ENCODE measurements at places on chromosomes 4 and X. TPM values are rescaled to one million over a fixed set of nuclear protein-coding genes. Genes with fewer than 3 reads are reported as not detected.

GRCh38 chr4:141246683-141247429 is 26.2 kb downstream of the ZNF330 start:
- no peak for DNase-seq
- peaks cover 4% of the 10 kb centered on the region for H3K27me3 ChIP-seq
- H3K27ac ChIP-seq: no peak overlapping the region
- H3K4me3 ChIP-seq: no peak overlapping the region

The HSD17B13 gene
- not detected for total RNA-seq

- no peak overlapping the region for H3K27ac ChIP-seq
- H3K27me3 ChIP-seq: no peaks in the 10 kb centered on the region
- no peaks in the 10 kb centered on the region for H3K4me1 ChIP-seq
- H3K36me3 ChIP-seq: no peaks in the 10 kb centered on the region
Measured at GRCh38 chrX:128581615-128582014, 529.4 kb upstream of the ACTRT1 start.

The GPR173 gene
- total RNA-seq: 0.70 TPM

The MUC7 gene
- not detected for total RNA-seq

DNA sequence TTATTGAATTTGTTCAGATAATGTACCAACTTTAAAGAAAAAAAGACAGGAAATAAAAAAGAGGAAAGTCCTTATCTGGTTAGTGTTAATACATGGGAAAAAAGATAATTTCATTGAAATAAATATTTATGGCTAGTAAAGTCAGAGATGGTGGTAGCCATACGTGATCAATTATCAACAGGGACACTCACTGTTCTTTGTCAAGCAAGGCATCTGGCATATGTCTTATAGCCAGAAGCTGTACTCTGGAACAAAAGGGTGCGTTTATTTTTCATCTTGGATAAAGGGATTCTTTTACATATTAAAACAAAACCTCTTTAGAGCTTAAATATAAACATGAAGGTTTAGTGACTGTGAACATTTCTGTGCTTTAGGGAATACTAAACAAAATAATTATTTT is 26.7 kb downstream of the HDX start:
- no peaks in the 10 kb centered on the region for H3K36me3 ChIP-seq
- no peak for DNase-seq
- H3K27me3 ChIP-seq: no peaks in the 10 kb centered on the region
- no peak overlapping the region for H3K27ac ChIP-seq
- H3K4me1 ChIP-seq: no peaks in the 10 kb centered on the region

DNA sequence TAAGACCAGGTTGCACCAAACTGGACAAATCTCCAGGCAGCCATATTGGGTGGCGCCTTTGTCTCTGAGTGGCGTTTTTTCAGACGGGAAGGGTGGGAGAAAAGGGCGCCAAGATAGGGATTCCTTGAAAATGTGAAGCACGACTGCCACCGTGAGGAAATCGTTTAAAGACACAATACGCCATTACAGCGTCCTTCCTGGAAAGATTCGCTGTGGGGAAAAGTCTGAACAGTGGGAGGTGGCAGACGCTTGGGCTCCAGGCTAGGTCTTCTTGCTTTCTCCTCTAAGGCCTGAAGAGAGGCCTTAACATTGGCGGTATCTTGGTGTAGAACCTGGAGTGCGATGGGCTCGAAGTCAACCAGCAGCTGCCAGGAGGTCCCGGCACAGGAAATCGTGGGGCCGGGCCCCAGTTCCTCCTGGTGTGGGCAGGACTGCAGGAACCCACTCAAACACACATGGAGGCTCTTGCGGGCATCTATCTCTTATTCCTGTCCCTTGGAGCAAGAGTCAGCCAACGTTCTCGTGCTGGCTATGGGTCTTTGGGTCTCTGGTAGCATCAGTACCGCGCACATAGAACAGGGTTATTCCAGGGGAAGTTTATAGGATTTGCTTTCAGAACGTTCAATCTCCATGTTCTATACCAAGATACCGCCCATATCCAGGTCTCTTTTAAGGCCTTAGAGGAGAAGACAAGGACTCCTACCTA is 208.8 kb downstream of the OR13H1 start:
- H3K36me3 ChIP-seq: no peaks in the 10 kb centered on the region
- no peak overlapping the region for H3K4me3 ChIP-seq
- H3K4me1 ChIP-seq: no peaks in the 10 kb centered on the region
- no peaks in the 10 kb centered on the region for H3K27me3 ChIP-seq

GRCh38 chr4:77015390-77015789 is 60.4 kb downstream of the CCNI start:
- H3K4me3 ChIP-seq: no peak overlapping the region
- no peak overlapping the region for H3K27ac ChIP-seq
- H3K4me1 ChIP-seq: peaks cover 35% of the 10 kb centered on the region
- H3K36me3 ChIP-seq: peaks cover 49% of the 10 kb centered on the region
- no peak for DNase-seq

The MND1 gene
- total RNA-seq: 50.0 TPM

- no peaks in the 10 kb centered on the region for H3K4me1 ChIP-seq
- peaks cover 3% of the 10 kb centered on the region for H3K36me3 ChIP-seq
- peaks cover 19% of the 10 kb centered on the region for H3K27me3 ChIP-seq
Measured at GRCh38 chr4:6548882-6549230, 26.1 kb upstream of the MAN2B2 start.

All from activated CD8-positive, alpha-beta T cell treated with anti-CD3 and anti-CD28 coated beads for 36 hours (primary cell).